ENCODE measurements at places on chromosomes 16 and 17.
A peak's percentile ranks its signal among the peaks of the same experiment; 100 is the strongest.

DNA sequence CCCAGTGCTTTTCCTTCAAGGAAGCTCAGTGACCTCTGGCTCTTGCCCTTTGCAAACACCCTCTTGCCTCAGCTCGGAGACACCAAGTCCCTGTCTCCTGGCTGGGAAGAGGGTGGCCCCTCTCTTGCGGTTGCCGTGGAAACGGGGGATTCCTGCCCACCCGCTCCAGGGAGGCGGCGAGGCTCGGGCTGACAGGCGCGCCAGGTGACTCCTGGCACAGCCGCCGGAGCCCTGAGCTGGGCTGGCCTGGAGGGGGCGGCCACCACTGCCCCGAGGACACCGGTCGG, 71.4 kb downstream of the ABR start:
- peak; percentile 37 for DNase-seq

GRCh38 chr17:17551361-17551760, 40.1 kb downstream of the PEMT start:
- no peak for DNase-seq

- peak; percentile 46 for DNase-seq
These were observed 33.0 kb upstream of the SEC14L1 start for GRCh38 chr17:77107506-77108433.

GRCh38 chr17:30454635-30455034, 22.6 kb upstream of the GOSR1 start:
- no peak for DNase-seq

DNA sequence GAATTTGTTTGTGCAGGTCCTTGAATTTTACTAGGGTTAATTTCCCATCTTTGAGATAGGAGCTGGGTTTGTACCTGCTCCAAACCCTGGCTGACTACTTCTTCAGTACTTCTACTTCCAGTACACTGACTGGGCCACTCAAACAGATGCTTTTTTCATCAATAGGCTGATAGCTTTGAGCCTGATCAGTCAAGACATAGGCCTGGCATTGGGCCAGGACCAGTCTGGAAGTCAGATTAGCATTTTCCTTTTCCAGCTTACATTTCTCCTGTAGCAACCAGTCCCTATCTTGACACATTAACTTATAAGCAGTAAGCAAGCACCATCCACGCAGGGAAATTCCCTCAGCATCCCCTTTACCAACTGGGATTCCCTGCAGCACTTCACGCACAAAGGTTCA, 7.5 kb upstream of the TMEM101 start:
- no peak for DNase-seq

GRCh38 chr17:51743477-51743876, 415.0 kb downstream of the CA10 start:
- no peak for DNase-seq

GRCh38 chr17:14268264-14268663, 31.6 kb upstream of the CDRT15 start:
- DNase-seq = no peak

- DNase-seq = no peak
These were observed 54.7 kb downstream of the CNOT1 start for GRCh38 chr16:58574895-58575294.

DNA sequence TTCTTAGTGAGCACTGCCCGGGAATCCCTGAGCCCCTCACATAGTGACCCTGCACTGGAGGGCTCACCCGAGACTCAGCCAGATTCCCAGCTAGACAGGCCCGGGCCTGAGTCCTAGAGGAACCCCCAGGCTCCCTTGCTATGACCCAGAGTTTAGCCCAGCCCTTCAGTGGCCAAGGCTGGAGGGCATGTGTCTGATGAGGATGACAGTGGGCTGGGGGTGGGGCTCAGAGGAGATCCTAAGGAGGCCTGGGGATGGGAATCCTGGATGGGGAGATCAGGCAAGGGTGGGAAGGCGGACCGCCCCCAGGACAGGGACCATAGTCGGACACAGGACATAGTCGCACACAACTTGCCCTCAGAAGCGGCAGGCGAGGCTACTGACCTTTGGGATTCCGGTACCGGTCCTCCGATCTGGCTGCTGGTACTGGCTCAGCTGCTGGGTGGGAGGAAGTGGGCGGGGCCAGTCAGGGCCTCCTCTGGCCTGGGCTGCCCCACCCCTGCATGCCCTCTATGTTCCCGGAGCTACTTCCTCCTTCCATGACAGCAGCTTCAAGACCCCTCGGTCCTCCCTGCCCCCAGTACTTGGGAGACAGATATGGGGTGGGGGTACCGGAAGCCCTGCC, 1.1 kb downstream of the CD79B start:
- peak; percentile 39 for DNase-seq

- no peak for DNase-seq
These were observed 11.5 kb downstream of the SMG6 start for GRCh38 chr17:2292100-2292499.

DNA sequence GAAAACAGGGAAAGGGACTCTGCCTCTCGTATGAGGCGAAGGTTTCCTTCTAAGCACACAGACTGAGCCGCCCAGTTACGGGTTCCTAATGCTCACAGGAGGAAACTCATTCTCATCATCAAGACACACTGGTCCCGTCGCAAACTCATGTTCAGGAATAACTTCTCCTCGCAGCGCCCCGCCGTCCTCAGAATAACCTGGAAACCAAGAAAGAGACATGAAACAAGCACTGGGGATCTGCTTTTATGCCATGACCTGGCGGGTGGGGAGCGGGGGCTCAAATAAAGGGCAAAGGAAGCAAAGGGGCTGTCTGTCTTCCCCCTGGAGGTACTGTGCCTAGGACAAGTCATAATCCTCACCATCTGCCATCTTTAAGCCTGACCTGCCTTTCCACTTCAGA, 31.3 kb downstream of the WIPI1 start:
- no peak for DNase-seq

GRCh38 chr16:56355221-56355620, 70.1 kb downstream of the AMFR start:
- DNase-seq = no peak

DNA sequence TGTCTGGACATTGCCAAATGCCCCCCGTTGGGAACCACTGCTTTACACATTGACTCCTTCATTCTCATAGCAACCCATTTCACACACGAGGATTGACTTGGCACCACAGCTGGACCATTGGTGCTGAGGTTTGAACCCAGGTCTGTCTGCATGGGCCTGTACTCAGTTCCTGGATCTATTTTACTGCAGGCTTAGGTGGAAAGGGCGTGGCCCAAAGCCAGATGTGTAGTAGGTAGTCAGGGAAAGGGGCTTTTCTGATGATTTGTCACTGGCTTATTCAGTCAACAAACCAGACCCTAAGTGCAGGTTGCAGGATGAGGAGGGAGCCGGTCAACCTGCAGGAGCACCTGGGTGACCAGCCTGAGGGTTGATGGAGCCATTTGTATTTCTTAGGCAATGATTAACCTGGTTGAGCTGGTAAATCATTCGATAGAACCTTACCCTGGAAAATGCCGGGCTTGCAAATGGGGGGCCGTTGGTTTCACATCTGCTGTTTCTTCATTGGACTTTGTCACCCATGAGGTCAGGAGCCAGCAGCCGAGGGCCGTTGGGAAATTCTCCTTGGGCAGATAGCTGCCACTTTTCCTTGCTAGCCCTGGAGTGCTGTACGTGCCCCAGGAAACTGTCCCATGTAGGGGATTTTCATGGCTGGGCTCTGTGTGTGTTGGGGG, 104.4 kb downstream of the CMIP start:
- no peak for DNase-seq

- no peak for DNase-seq
These were observed 224.9 kb downstream of the PRKCA start for GRCh38 chr17:66527335-66527734.

- no peak for DNase-seq
These were observed 14.6 kb downstream of the CALB2 start for GRCh38 chr16:71373073-71373472.

DNA sequence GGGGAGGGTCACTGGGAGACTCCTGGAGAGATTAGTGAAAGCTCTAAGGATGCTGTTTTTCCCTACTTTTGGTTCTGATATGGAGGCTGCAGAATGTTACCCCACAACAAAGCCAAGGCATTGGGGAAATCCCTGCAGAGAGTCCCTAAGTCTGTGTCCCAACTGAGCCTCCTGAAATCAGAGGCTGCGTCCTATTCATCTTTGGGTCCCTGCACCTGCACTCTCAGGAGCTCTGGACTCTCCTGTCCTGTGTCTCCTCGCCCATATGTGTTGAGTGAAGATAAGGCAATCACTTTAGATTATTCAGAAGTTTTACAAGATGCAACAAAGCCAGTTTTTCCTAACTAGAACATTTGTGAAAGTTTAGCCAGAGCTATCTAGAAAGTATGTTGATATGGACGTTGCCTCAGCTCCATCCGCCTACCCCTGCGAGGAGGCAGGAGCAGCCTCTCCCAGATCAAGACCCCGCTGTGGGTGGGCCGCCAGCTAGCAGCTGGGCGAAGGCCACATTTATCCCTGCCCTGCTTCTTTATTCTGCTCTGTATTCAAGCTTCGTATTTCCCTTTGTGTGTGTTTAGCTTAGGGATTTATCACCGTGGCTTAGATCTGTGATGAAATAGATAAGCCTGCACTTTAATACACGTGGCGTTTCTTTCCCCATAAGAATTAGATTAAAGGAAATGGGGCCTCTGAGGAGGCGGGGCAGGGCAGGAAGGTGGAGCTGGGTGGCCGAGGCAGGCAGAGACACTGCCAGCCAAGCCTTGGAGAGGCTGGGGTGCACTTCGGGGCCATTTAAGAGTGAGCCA, 37.4 kb downstream of the SHISA6 start:
- DNase-seq = no peak

GRCh38 chr17:81832608-81833159, 407 bp downstream of the MCRIP1 start:
- peak; percentile 44 for DNase-seq

GRCh38 chr17:33261820-33262219, 31.3 kb downstream of the ASIC2 start:
- peak; percentile 3 for DNase-seq

GRCh38 chr17:55564081-55564480, 52.8 kb upstream of the SMIM36 start:
- DNase-seq = no peak

DNA sequence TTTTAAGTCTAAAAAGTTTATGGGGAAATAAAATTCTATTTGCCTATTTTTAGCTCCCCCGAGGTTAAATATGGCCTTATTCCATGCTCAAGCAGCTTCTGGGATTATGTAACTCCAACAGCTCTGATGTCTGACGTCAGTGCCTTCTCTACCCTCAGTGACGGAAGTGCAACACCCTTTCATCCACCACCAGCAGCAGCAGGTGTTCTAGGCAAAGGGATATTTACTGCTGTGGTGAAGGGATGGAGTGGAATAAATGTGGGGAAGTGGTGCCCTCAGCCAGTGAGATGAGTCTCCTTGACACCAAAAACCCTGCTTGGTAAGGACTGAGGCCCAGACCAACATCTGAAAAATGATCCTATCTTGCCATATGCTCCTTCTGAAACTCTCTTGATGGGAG, 247.4 kb downstream of the SHISA9 start:
- DNase-seq = no peak

DNA sequence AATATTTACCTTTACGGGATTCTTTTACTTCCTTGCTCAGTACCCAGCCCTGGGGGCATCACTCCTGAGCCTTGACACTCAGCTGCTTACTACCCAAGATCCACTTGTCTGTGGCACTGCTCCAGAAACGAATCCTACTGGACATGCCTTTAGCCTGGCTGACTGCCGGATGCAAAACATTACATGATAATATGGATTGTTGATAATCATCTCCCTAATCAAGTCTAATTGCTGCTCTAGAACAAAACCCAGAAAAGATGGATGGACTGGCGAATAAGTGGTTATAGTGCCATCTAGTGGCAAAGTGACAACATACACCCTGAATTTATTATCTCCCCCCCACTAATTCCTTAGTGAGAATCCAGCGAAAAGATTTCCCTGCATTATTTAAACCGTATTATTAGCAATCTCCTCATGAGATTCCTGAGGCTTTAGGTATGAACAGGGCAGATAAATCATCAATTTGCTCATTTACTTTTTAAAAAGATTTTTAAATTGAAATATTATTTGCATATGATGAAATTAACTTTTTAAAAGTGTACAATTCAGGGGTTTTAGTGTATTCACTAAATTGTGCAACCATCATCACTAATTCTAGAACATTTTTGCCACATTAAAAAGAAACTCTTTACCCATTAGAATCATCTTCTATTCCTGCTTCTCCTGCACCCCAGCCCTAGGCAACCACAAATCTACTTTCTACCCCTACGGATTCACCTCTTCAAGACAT, 61.6 kb downstream of the RGS9 start:
- DNase-seq = peak; percentile 15

GRCh38 chr17:20920815-20921199, 122.0 kb downstream of the USP22 start:
- no peak for DNase-seq

- no peak for DNase-seq
These were observed 9.4 kb upstream of the ZNF689 start for GRCh38 chr16:30619638-30620037.

Data from thyroid gland (tissue), 4 donors.